ENCODE measurements at places on chromosomes 4 and X. TPM values are rescaled to one million over a fixed set of nuclear protein-coding genes. Genes with fewer than 3 reads are reported as not detected.

Gene CXCL10
- not detected for total RNA-seq

Gene PGRMC1
- 110 TPM for total RNA-seq

Gene RS1
- total RNA-seq = not detected

Gene AFP
- total RNA-seq = 0.19 TPM

Gene CFAP299
- 15.2 TPM for total RNA-seq

Gene GRIA3
- 5.0 TPM for total RNA-seq

Gene ADH1C
- total RNA-seq = 1.1 TPM

Gene DCAF8L2
- not detected for total RNA-seq

Gene F8A1
- total RNA-seq = 2.0 TPM

Gene UBA6
- total RNA-seq = 85.9 TPM

Gene IL2
- not detected for total RNA-seq

Gene EDNRA
- total RNA-seq = 8.1 TPM

Gene CUL4B
- total RNA-seq = 39.8 TPM

Gene GC
- not detected for total RNA-seq

Gene CACNA1F
- not detected for total RNA-seq

Gene SHISA3
- 22.0 TPM for total RNA-seq

Gene SRD5A3
- total RNA-seq = 12.9 TPM

Gene FAM47E
- total RNA-seq = 0.66 TPM

Gene MAGED4
- 2.0 TPM for total RNA-seq

Gene ADD1
- total RNA-seq = 173 TPM

Gene KLHL4
- 1.6 TPM for total RNA-seq

Gene PLAC8
- not detected for total RNA-seq

Gene ATP8A1
- 10.5 TPM for total RNA-seq

Gene MAGEH1
- 45.7 TPM for total RNA-seq

Gene GLRA3
- total RNA-seq = 0.13 TPM
